ENCODE measurements at places on chromosomes 5 and 9.

DNA sequence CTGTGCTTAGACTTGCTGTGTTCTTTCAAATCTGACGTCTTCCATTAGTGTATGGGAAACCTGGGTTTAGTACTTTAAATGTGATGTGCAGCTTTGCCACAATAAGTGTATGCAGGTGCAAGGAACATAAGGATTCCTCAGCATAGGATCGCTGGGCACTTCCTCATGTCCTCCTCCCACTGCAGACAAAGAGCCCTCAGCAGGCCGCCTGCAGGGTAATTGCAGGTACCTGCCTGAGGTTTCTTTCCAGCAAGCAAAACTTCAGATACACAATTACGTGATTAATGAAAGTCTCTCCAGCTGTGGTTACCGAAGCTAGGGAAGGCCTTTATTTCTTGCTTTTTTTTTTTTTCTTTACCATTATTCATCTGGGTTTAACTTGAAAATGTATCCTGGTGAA, 233.1 kb downstream of the RFK start:
- no peak for DNase-seq

DNA sequence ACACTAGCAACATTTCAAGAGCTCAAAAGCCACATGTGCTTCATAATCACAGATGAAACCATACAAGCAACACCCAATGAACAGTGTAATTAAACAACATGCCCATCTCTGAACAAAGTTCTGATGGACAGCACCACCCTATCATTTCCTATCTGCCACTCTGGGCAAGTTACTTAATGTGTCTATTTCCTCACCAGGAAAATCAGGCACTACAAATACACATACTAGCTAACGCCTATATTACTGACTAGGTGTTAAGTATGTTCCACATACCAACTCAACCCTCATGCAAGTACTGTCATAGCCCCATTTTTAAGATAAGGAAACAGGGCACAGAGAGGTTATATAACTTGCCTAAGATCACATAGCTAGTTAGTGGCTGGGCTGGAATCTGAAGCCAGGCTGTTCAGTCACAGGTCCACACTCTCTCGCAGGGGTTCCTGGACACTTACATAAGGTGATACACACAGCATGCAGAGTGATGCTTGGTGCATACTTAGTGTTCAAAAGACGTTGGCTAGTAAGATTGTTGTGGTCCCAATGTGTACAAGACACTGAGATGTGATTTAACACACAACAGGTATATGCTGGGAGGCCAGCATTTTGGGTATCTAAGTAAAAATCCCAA, 24.2 kb downstream of the CORO2A start:
- no peak for DNase-seq

DNA sequence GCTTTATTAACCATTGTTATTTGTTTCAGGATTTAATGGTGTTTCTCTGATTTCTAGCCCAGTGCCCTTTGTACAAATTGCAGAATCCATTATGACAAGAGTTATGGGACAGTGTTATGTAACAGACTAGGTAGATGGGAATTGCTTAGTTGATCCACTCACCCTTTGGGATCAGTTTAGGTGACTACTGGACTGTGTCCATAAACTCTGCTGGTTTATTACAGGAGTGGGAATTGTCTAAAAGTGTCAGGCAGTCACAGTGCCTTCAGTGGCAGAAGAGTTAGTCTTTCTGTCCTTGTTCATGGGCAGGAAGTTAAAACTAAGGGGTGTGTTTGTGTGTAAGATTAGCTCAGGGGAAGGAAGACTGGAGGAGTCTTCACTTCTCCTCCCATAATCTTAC, 29.3 kb downstream of the RCL1 start:
- no peak for DNase-seq

GRCh38 chr9:110440172-110440571, 102.5 kb upstream of the TXNDC8 start:
- DNase-seq: peak; percentile 85

DNA sequence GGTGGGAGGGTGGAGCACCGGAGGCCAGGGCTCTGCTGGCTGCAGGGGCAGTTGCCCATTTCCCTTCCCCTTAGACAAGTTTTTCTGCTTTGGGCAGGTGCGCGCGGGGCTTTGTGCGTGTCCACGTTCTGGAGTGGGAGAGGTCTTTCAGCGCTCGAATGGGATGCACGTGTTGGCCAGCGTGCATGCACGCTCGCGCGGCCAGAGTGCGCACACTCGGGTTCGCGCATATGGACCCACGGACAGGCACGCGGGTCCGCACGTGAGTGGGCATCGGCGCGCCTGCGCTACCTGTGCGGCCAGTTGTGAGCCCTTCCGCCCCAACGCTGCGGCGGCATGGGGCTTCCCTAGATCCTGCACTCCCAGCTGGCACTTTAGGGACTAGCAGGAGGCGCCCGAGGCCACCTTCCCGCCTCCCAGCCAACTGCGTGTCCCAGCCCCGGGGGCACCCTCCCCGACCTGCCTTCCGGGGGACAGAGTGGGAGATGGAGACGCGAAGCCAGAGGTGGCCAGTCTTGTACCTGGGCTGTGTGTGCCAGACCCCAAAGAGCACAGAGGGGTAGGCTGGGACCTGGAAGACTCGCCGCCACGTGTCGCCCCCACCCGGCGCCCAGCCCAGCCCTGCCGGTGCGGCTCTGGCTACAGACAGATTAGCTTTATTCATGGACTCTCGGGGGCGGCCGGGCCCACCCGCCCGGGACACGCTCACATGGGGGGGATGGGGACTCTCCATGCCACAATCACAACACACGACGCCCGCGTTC, 9.8 kb upstream of the GPRIN1 start:
- no peak for DNase-seq

DNA sequence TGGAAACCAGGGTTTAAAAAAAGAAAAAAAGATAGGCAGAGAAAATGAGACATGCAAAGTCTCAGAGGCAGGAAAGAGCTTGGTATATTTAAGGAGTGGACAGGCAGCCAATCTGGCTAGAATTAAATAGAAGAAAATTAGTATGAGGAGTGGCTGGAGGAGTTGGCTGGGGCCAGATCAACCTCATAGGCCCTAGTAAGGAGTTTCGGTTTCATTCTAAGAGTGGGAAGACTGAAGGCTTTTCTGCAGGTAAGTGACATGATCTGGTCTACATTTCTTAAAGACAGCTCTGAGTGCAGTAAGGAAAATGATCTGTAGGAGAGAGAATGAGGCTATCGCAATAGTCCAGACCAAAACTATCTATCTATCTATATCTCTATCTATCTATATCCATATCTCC, 27.5 kb downstream of the ADRB2 start:
- no peak for DNase-seq

- no peak for DNase-seq
These were observed 28.8 kb downstream of the TNIP1 start for GRCh38 chr5:151051931-151052608.

DNA sequence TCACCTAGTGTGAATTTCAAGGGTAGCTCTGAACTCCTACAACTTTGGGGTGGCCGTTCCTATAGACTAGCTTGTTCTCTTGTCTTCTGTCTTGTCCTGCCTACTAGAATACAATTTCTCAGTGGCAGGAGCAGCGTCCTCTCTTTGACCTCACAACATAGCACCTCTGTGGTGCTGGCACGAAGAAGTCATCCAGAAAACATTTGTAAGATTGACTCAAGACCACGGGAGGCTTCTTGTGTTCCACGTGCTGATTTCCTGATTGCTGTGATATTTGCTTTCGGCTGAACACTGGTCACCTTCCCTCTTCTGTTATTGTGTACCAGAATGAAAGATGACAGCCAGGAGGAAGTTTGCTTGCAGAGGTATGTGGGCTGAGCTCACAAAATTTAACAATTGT, 27.0 kb downstream of the SLC1A1 start:
- DNase-seq: no peak

- DNase-seq: no peak
These were observed 113.0 kb upstream of the LIFR start for GRCh38 chr5:38669361-38669880.

DNA sequence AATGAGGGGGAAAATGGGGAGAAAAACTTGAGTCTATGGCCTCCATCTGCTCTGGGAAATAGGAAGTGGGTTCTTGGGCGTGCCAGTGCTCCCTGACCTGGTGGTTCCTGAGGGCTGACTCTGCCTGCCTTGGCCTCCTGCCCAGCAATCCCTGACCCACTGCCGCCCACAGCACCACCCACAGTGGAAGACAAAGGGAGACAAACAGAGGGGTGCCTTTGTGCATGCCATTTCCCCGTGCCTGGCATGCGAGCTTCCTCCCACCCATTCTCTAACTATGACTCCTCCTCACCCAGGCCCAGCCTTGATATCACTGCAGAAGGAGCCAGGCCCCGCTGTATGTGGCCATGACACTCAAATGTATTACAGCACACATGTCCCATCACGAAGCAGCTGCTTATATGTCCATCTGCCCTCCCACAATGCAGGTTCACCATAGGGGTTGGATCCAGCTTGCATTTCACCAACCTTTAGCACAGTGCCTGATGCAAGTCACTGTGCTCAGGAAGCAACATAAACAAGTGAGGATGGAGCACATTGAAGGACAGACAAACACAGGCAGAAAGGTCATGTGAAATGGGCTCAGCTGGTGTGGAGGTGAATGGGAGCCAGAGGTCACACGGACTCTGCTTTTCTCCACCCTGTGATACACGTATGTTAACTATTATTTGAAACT, 84.4 kb downstream of the ADRB2 start:
- DNase-seq: peak; percentile 42

DNA sequence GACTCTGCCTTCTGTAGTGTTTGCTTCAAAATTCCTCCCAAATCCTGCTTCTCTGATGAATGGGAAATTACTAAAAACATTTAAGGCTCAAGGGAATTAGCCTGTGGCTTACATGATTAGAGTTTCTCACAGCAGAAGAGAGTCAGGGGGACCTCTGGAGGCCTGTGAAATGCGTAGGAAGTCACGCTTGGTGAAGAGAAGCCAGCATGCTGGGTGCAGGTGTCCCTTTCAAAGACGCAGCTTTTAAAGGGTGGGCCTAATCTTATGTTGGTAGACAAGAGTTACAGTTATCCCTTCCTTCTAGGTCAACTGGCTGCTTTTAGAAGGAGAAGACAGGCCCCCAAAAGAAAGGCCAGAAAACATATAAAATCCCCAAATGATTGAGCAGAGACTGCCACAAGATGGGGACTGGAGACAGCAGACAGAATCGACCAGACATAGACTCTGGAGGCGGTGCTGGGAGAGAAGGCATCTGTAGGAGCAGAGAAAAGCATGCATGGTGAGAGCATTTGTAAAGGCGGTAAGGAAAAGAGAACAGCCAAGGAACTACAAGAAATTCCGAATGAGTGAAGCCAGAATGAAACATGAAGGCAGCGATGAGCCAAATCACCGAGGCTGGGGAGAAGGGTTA, 42.3 kb downstream of the B4GALT1 start:
- DNase-seq: no peak

- DNase-seq: peak; percentile 64
These were observed 46.0 kb downstream of the SLC44A1 start for GRCh38 chr9:105290418-105290817.

GRCh38 chr5:169856571-169856970, 123.7 kb downstream of the INSYN2B start:
- peak; percentile 89 for DNase-seq

DNA sequence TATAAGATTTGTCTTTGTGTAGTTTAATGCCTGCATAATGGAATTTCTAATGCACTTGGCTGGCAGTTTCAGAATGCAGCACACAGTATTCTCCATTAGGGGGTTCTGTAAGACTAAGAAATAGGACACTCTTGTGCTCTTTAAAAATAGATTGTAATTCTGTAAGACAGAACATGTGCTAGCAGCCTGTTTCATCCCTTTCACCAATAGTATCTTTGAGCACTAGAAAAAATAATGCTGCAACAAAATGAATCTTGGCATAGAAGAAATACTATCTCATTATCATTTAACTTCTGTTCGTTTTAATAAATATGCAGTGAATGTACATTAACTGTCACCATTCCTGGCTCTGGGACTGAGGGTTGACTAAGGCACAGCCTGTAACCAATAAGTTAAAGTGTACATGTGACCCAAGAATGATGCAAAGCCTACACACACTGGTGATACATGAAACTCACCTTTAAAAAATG, 23.8 kb upstream of the ZNF622 start:
- peak; percentile 40 for DNase-seq

DNA sequence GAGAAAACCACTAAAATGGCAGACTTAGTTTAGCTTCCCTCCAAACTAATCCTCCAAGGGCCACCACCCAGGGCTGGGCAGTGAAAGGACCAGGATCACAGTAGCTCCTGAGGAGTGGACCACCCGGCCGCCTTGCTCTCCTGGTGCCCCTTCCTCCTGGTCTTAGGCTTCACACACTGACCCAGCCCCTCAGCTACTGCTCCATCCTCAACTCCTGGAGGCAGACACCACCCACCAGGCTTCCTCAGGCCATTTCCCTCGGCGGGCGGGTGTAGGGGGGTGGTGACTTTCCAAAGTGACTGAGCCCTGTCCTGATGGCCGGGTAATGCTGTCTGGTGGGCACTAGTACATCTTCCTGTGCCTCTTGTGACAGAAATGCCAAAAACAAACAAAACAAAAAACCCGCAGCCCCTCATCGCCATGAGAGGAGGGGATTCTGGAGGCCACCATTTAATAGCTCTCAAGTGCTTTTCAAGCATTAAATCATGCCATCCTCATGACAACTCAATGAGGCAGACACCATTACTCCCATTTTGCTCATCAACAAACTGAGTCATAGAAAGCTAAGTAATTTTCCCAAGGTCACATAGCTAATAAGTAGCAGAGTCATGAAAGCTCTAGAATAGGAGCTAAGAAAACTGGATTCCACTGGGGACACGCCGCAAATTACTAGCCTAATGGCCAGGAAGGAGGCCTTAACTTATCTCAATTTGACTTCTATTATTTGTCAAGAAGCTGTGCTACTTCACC, 91.3 kb upstream of the LRRTM2 start:
- no peak for DNase-seq

- no peak for DNase-seq
These were observed 13.1 kb upstream of the NCS1 start for GRCh38 chr9:130159057-130159456.

DNA sequence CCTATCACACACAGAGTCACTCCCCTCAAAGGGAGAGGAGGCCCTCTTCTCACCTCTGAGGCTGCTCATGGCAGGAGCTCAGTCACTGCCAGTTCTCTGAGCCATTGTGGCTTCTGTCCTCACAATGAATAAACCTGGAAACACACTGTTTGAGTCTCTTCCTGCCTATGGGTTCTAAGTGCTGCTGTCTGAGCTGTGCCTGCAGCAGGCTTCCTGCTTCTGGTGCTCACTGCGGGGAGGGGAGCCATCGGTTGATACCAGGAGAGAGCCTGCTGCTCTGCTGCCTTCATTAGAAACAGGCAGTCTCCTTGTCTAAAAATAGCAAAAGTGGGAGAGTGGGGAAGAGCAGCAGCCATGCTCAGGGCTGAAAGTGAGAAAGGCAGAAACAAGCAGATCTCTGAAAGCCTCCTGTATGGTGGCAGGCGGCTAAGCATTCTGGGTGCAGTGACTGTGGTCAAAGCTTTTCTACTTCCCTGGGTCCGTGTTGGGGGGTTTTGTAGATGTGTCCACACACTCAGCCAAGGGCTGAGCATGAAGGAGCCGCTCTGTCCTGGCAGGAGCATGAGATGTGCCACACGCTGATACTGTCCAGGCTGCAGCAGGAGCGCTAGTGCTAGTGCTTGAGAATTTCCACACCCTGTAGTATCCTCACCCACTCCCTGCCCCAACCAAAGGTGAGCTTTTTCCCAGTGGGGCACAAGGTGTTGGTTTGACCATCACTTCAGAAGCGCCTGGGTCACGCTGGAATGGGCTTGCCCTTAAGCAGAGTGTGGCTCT, 34.2 kb downstream of the PRKACG start:
- no peak for DNase-seq
